ENCODE measurements at places on chromosomes 1 and 21.

DNA sequence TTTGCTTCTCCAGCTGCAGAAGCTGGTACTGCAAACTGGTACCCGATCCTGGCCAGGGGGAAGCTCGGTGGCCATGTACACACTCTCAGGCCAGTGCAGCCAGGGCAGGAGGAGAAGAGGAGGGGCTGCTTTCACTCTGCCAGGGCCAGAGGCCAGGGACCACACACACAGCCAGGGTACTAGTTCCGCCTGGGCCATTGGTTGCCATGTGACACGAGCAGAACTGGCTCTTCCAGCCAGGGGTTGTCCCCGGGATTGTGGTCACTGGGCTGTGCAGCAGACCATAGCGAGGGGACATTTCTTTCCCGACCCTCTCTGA, 3.7 kb upstream of the SHISAL2A start:
- no peak for DNase-seq

DNA sequence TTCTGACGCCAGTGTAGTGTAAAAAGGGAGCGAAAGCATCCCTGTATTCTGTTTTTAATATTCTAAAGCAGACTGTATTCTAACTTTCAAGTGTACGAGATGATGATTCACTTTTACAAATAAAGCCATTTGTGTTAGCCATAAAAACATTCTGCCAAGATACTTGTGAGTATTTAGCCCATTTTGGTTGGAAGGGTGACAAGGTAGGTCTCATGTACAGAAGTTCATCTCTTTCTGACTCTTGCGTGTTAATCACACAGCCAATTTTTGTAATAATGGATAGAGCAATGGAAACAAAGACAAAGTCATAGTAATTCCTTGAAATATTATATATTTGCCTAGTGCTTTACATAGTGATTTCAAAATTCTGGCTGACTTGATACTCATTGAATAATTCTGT, 125.3 kb upstream of the GREM2 start:
- no peak for DNase-seq

DNA sequence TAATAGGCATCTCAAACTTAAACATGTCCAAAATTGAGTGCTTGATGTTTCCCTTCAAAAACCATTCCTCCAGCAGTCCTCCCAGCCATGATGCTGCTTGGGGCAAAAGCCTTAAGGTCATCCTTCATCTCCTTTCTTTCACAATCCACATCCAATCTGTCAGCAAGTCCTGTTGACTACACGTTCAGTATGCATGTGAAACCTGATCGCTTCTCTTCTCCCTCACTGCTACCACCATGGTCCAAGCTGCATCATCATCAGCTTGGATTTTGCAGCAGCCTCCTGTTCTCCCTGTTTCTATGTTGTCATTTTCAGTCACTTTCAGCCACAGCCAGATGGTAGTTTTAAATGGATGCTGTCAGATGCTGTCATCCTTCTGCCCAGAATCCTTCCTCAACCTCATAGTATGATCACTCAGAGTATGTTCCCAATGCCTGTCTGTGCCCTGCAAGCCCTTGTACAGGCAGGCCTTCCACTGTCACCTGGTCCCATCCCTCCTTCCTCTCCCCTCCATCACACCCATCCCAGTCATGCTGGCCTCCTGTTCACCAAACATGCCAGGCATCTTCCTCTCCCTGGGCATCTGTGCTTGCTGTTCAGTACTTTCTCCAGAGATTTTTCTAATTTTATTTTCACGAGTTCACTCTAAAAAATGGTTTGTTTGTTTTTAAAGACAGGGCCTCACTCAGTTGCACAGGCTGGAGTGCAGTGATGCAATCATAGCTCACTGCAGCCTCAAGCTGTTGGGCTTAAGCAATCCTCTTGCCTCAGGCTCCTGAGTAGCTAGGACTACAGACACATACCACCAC, 66.0 kb downstream of the SYDE2 start:
- no peak for DNase-seq

DNA sequence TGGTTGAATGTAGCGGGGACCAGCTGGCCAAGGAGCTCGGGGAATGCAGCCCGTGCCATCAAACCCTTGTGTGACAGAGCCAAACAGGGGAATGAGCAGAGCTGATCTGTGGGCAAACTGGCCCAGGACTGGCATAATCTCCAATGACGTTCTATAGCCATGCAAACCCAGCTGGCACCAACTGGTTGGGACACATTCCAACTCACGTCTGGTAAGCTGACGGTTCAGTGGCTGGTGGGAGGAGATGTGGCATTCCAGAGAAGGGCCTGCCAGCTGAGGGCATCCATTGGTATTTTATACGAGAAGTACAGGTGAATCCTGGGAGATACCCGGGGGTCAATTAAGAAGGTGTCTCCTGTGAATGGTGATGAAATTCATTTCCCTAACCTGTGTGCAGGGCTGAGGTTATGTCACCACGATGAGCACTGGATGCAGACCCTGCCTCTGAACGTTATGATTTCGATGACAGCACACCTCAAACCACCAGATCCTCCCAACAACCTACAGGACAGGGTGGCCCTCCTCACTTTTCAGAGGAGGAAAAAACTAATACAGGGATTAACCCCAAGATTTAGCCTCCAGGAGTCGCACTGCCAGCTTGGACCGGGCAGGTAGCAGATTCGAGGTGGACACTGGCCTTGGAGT, 39.0 kb upstream of the RUNX3 start:
- DNase-seq = no peak
